ENCODE measurements at places on chromosomes 16 and 17. TPM values are rescaled to one million over a fixed set of nuclear protein-coding genes. Genes with fewer than 3 reads are reported as not detected.

The PHKB gene
- 27.1 TPM for total RNA-seq

The SLC13A2 gene
- not detected for total RNA-seq

The ARL4D gene
- 23.2 TPM for total RNA-seq

The FBXW10 gene
- total RNA-seq = not detected

The MAZ gene
- total RNA-seq = 172 TPM

The ETV4 gene
- 17.0 TPM for total RNA-seq

The SCPEP1 gene
- 77.8 TPM for total RNA-seq
